ENCODE measurements at places on chromosomes 2 and 18.

DNA sequence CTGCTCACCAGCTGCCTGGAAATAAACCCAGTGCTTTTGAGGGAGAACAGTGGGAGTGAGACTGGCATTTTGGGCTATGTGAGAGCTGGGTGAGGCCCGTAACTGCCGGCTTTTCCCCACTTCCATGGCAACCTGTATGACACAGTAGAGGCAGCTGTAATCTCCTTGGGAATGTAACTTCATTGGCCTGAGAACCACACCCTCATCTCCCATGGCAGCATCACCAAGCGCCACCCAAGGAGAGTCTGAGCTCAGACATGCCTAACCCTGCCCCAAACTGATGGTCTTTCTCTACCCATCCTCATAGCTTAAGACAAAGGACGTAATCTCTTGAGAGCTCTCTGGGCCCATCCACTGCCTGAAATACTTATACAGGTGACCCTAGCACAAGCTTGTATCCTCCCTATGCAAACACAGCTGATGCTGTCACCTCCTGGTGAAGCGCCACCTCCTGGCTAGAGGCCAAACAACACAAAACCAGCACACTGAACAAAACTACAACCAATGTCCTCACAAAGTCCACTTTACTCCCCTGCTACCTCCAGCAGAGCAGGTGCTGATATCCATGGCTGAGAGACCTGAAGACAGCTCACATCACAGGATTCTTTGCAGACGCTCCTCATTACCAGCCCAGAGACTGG, 763.4 kb upstream of the NRXN1 start:
- DNase-seq: no peak

GRCh38 chr2:217672472-217672871, 330.3 kb downstream of the TNS1 start:
- no peak for DNase-seq

- no peak for DNase-seq
Observed at GRCh38 chr2:191220671-191221070, 24.5 kb upstream of the MYO1B start.

GRCh38 chr2:24164416-24164973, 10.4 kb upstream of the FAM228A start:
- no peak for DNase-seq

- DNase-seq: no peak
Observed at GRCh38 chr2:217731805-217732204, 271.0 kb downstream of the TNS1 start.

- no peak for DNase-seq
Observed at GRCh38 chr2:51859260-51859659, 827.3 kb upstream of the NRXN1 start.

GRCh38 chr2:44817673-44818335, 123.7 kb upstream of the SIX3 start:
- no peak for DNase-seq

DNA sequence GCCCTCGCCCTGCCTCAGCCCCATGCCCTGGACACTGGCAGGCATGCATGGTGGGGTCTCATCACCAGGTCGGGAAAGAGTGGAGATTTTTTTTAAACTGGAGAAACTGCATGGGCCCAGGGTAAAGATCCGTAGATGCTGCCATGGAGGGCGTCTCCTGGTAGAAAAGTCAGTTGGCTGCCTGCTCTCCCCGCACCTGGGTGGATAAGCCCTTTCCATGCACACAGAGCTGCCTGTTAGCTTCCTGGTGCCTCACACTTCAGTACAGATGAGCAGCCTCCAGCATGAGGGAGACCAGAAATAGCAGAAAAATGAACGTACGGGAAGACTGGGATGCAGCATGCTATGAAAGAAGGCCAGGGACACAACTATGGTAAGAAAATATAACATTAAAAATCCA, 92.0 kb downstream of the ASAP2 start:
- no peak for DNase-seq

DNA sequence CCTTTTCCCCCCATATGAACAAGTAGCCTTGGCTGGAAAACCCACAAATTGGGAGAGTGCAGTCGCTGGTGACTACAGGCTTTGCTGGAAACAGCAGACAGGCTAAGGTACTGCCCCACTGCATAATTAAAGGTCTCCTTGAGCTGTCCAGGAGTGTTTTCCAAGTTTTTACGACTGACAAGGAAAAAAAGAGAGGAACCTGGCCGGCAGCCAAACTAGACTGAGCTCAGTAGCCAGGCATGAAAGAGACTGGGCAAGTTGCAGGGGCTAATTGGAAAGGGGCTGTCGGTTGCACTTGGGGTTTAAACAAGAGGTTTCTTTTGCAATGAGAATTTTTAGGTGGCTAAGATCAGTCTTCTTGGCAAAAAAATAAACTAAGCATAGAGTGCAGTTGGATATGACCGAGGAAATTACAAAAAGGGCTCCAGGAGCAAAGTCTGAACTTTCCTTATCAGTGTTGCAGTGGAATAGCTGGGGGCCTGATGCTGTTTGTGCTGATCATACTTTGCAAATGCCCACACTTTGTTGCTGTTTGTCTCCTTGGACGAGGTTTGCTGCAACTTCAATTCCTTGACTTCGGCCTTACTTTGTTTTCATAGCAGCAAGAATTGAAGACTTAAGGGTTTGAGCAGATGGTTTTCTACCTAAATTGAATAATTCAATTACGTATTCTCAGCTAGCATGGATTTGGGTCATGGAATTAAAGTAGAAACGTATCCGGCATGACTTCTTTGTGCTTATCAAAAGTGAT, 2.1 kb downstream of the GULP1 start:
- DNase-seq: no peak

- no peak for DNase-seq
Observed at GRCh38 chr2:52181080-52181479, 1149.1 kb upstream of the NRXN1 start.

GRCh38 chr2:59312029-59312428, 1070.9 kb upstream of the FANCL start:
- no peak for DNase-seq
